ENCODE measurements at places on chromosomes 3 and 15.

DNA sequence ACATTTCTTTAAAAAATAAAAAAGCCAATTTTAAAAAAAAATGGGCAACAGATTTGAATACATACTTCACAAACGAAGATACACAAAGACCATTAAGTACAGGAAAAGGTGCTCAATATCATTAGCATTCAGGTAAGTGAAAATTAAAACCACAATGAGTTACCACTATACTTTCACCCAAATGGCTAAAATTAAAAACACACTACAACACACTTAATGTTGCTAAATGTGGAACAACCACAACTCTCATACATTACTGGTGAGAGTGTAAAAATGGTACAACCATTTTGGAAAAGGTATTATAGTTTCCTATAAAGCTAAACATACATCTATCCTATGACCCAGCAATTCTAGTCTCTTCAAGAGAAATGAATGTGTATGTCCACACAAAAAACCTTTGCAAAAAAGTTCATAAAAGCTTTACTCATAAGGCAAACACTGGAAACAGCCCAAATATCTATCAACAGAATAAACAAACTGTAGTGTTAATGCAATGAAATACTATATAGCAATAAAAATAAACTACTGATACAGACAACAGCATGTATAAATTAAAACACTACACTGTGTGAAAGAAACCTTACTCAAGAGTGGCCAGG, 14.9 kb downstream of the IP6K1 start:
- DNase-seq, result no peak

DNA sequence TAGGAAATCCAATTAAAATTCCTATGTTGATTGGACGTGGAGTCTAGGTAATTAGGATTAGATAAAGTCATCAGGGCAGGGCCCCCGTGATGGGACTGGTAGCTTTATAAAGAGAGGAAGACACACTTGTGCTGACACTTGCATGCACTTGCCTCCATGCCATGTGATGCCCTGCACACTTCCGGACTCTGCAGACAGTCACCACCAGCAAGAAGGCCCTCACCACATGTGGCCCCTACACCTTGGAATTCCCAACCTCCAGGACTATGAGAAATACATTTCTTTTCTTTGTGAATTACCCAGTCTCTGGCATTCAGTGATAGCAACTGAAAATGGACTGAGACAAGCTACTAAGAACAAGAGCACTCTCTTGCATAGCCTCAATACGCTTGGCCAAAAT, 90.6 kb downstream of the CRYGS start:
- no peak for DNase-seq

GRCh38 chr3:132821314-132821713, 99.1 kb upstream of the NPHP3 start:
- no peak for DNase-seq

GRCh38 chr3:45904931-45905330, 18.6 kb downstream of the CCR9 start:
- no peak for DNase-seq

- DNase-seq, result no peak
These were observed 116.2 kb downstream of the CHSY1 start for GRCh38 chr15:101135532-101136166.

GRCh38 chr3:98325055-98325454, 28.6 kb upstream of the OR5K4 start:
- no peak for DNase-seq

- DNase-seq, result no peak
These were observed 15.5 kb downstream of the ATP2B2 start for GRCh38 chr3:10489746-10490483.

DNA sequence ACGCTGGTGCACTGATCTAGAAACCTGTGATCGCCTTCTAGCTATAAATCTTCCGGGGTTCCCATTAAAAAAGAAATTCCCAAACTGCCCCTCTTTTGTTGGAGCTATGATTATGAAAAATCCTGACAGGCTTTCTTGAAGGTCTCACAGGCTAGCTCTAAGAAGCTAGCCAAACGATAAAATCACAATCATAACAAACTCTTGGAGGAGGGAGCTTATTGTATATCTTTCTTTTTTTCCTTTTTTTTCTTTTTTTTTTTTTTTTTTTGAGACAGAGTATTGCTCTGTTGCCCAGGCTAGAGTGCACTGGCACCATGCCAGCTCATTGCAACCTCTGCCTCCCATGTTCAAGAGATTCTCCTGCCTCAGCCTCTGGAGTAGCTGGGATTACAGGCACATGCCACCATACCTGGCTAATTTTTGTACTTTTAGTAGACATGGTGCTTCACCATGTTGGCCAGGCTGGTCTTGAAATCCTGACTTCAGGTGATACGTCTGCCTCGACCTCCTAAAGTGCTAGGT, 72.0 kb downstream of the MYO1E start:
- no peak for DNase-seq

DNA sequence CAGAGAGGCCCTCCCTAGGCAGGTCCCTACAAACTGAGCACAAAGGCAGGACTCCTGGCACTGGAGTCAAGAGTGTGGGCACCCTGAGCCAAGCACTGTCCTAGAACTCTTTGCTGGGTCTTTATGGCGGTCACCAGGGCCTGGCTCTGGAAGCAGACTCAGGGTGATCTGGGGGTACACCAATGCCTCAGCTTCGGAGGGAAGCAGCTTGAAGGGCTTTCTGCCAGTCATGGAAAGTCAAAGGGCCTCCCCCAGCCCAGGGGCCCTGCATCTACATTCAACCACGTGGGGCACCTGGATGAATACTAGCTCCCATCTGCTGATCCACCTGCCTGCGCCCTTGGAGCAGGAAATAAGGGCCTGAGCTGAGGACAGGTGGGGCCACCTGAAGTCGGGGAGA, 7.4 kb downstream of the EPB42 start:
- no peak for DNase-seq

All from NCI-H1092 treated with DMSO at 0.1 percent for 48 hours (cell line).